Upper lobe of left lung (tissue), 6 donors: ENCODE measurements at places on chromosomes 5 and 9.
A peak's percentile ranks its signal among the peaks of the same experiment; 100 is the strongest.

DNA sequence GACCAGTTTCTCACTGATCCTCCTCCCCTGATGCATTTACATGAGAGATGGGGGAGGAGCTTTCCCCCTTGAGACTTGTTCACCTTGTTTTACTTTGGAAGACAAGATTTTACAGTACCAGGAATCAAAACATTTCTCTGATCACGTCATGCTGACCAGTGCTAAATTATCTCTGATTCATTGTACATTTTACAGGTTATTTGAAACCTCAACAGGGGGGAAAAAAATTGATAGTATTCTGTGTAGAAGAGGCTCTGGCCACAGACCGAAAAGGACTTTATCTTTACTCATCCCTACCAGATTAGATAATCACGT, 133.9 kb downstream of the GRIA1 start:
- no peaks in the 10 kb centered on the region for H3K4me1 ChIP-seq
- no peak overlapping the region for H3K4me3 ChIP-seq
- no peaks in the 10 kb centered on the region for H3K36me3 ChIP-seq
- no peak overlapping the region for H3K27ac ChIP-seq

DNA sequence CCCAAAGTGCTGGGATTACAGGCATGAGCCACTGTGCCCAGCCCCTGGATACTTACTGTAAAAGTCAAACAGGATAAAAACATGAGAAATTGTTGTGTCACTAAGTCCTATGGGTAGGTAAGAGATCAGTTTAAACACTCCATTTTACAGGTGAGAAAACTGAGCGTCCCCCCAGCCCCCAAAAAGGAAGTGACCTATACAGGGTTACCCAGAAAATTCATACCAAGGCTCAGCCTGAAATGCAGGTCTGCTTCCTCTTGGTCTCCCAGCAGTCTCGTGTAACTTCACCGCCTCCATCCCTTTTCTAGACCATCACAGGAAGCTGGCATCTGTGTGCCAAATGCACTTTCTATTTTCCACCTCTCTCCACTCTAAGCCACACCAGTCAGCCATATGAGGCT, 57.2 kb downstream of the TMOD1 start:
- peak overlapping the region; percentile 56 for H3K27ac ChIP-seq
- no peak for DNase-seq
- no peaks in the 10 kb centered on the region for H3K27me3 ChIP-seq

- H3K4me1 ChIP-seq, result peaks cover 41% of the 10 kb centered on the region
- peak overlapping the region; percentile 99 for H3K27ac ChIP-seq
- H3K36me3 ChIP-seq, result no peaks in the 10 kb centered on the region
Observed at GRCh38 chr5:43041669-43042175, 1.6 kb upstream of the ANXA2R start.

GRCh38 chr5:90519081-90519480, 10.3 kb downstream of the LYSMD3 start:
- H3K27me3 ChIP-seq, result no peaks in the 10 kb centered on the region
- no peak overlapping the region for H3K27ac ChIP-seq
- peaks cover 17% of the 10 kb centered on the region for H3K36me3 ChIP-seq
- no peaks in the 10 kb centered on the region for H3K4me1 ChIP-seq
- no peak overlapping the region for H3K4me3 ChIP-seq

- no peaks in the 10 kb centered on the region for H3K36me3 ChIP-seq
- no peaks in the 10 kb centered on the region for H3K4me1 ChIP-seq
- no peak overlapping the region for H3K27ac ChIP-seq
- no peaks in the 10 kb centered on the region for H3K27me3 ChIP-seq
- DNase-seq, result no peak
- no peak overlapping the region for H3K4me3 ChIP-seq
Observed at GRCh38 chr9:38285236-38285635, 107.3 kb upstream of the ALDH1B1 start.

DNA sequence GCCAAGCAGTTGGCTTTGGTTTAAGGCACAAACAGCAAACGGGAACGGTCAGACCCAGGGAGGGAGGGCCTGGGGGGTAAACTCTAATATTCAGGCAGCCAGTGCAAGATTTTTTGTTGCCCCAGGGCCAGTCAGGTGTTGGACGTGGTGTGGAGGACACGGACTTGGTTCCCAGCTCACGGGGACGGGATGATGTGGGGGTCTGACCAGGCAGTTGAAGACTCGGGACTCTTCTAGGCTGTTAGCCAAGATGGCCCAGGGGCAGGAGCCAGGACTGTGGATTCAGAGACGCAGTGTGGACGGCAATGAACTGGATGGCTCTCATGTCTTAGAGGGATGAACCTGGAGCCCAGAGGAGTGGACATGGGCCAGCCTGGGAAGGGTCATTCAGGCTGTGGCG, 169.2 kb downstream of the C9orf50 start:
- no peak for DNase-seq
- no peaks in the 10 kb centered on the region for H3K27me3 ChIP-seq

DNA sequence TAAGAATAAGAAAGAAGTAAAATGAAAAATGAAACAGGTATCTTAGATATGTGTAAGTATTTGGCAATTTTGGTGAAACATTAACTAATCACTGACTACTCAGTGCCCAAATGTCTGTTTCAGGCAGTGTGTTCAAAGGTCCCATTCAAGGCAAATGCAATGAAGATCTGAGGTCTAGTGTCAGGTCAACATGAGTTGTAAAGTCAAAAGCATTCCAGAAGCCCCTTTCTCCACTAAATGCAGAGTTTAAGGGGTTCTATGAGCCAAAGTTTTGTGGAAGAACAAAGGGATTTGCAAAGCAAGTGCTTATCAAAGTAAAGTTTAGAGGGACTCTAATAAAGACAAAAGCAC, 71.0 kb upstream of the GPBP1 start:
- H3K4me3 ChIP-seq, result no peak overlapping the region
- no peaks in the 10 kb centered on the region for H3K36me3 ChIP-seq
- no peaks in the 10 kb centered on the region for H3K27me3 ChIP-seq
- no peak for DNase-seq
- no peaks in the 10 kb centered on the region for H3K4me1 ChIP-seq

- no peaks in the 10 kb centered on the region for H3K36me3 ChIP-seq
- H3K27me3 ChIP-seq, result no peaks in the 10 kb centered on the region
- H3K4me3 ChIP-seq, result no peak overlapping the region
- no peak for DNase-seq
- peaks cover 28% of the 10 kb centered on the region for H3K4me1 ChIP-seq
Observed at GRCh38 chr9:27149651-27150050, 40.6 kb downstream of the TEK start.

GRCh38 chr5:6994097-6994496, 280.9 kb downstream of the TENT4A start:
- no peaks in the 10 kb centered on the region for H3K4me1 ChIP-seq
- no peak overlapping the region for H3K4me3 ChIP-seq
- no peaks in the 10 kb centered on the region for H3K36me3 ChIP-seq
- DNase-seq, result no peak

DNA sequence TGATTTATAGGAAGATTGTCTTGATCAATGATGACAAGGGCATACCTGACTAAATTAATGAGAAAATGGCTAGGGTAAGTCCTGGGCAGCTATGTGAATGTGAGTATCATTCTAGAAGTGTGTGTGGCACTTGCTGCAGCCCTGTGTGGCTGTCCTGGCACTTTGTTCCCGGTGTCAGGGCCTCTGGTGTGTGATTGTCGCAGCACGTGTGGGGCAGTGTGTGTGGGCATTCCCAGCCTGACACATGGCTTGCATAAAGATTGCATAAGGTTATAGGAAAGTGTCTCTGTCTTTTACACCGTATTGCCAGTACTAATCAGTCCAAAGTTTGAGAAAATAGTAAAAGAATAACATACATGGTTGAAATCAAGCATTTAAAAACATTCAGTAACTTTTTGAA, 74.4 kb downstream of the TRIO start:
- peak; percentile 59 for DNase-seq
- H3K36me3 ChIP-seq, result no peaks in the 10 kb centered on the region
- H3K27ac ChIP-seq, result peak overlapping the region; percentile 72
- no peak overlapping the region for H3K4me3 ChIP-seq
- no peaks in the 10 kb centered on the region for H3K27me3 ChIP-seq

DNA sequence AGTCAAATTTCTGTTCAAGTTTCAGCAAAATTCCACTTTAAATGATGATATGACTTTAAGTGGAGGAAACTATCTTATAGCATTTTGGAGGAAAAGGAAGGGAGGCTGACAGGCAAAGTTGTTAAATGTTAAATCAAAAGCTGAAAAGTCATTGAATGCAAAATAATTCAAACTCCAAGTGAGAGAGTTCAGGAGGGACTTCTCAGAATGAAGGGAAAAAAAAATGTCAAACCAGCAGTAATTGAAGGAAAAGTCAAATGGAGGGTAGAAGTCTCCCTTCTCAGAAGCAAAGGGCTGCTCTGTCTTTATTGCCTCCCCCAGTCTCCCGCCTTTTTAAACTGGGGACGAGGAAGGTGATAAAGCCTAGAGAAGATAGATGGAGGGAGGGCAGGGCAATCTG, 134.8 kb downstream of the CMYA5 start:
- H3K27me3 ChIP-seq, result no peaks in the 10 kb centered on the region
- H3K4me1 ChIP-seq, result no peaks in the 10 kb centered on the region
- no peaks in the 10 kb centered on the region for H3K36me3 ChIP-seq
- H3K27ac ChIP-seq, result no peak overlapping the region
- no peak for DNase-seq
- no peak overlapping the region for H3K4me3 ChIP-seq

GRCh38 chr5:10257870-10258269, 7.8 kb downstream of the CCT5 start:
- no peaks in the 10 kb centered on the region for H3K27me3 ChIP-seq
- peaks cover 6% of the 10 kb centered on the region for H3K4me1 ChIP-seq
- H3K27ac ChIP-seq, result no peak overlapping the region
- no peak for DNase-seq

GRCh38 chr5:9278921-9279603, 266.8 kb downstream of the SEMA5A start:
- no peak overlapping the region for H3K27ac ChIP-seq
- no peak for DNase-seq
- H3K36me3 ChIP-seq, result no peaks in the 10 kb centered on the region
- H3K27me3 ChIP-seq, result no peaks in the 10 kb centered on the region

GRCh38 chr5:72472031-72472430, 35.2 kb downstream of the ZNF366 start:
- no peaks in the 10 kb centered on the region for H3K27me3 ChIP-seq
- no peaks in the 10 kb centered on the region for H3K36me3 ChIP-seq
- DNase-seq, result no peak
- no peak overlapping the region for H3K4me3 ChIP-seq

- no peaks in the 10 kb centered on the region for H3K27me3 ChIP-seq
- H3K36me3 ChIP-seq, result no peaks in the 10 kb centered on the region
Observed at GRCh38 chr5:170542691-170543293, 39.0 kb downstream of the KCNIP1 start.

- no peaks in the 10 kb centered on the region for H3K4me1 ChIP-seq
- no peak overlapping the region for H3K27ac ChIP-seq
- H3K36me3 ChIP-seq, result no peaks in the 10 kb centered on the region
- H3K4me3 ChIP-seq, result no peak overlapping the region
- DNase-seq, result no peak
Observed at GRCh38 chr9:2725898-2726649, 8.8 kb downstream of the KCNV2 start.

DNA sequence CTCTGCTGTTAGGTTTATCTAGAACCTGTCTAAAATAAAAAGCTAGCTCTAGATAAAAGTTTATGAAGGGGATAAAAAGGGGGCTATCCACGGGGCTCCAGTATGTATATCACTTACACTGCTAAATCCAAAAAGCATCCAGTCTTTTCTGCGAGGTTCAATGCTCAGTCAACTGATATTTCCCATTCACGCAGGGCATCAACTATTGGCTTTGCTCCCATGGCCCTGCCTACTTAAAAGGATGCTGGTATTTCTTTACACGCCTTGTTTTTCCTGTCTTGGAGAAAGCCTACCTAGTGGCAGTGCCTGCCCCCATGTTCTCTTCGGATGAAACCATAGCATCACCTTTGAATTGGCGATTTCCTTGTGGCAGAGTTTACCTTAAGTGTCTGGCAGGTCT, 8.1 kb downstream of the SPRY4 start:
- no peaks in the 10 kb centered on the region for H3K36me3 ChIP-seq
- H3K27ac ChIP-seq, result peak overlapping the region; percentile 42
- no peak for DNase-seq

DNA sequence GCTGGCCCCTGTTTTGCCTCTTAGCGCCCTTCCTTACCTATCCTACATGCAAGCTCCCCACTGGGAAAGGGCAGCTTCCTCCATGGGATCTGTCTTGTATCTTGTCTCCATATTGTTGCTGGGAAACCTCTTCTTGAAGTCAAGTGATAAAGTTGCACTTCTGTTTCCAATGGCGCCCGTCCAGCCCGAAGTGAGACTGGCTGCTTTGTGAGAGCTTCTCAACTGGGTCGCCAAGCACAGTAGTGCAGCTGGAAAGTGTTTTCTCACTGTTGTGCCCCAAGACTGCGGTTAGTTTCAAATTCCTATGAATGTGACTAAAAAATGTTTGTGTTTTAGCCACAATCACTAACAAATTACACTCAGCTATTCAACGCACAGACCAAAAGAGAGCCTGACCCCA, 506.6 kb upstream of the MPDZ start:
- no peak overlapping the region for H3K4me3 ChIP-seq
- no peaks in the 10 kb centered on the region for H3K4me1 ChIP-seq
- no peaks in the 10 kb centered on the region for H3K36me3 ChIP-seq
- H3K27me3 ChIP-seq, result no peaks in the 10 kb centered on the region
- no peak for DNase-seq
